ENCODE measurements at places on chromosomes 1 and 21.

GRCh38 chr21:46304955-46305354, 18.7 kb downstream of the C21orf58 start:
- no peak overlapping the region for H3K27ac ChIP-seq
- H3K27me3 ChIP-seq, result no peaks in the 10 kb centered on the region
- DNase-seq, result no peak
- H3K4me1 ChIP-seq, result no peaks in the 10 kb centered on the region
- peaks cover 28% of the 10 kb centered on the region for H3K36me3 ChIP-seq

DNA sequence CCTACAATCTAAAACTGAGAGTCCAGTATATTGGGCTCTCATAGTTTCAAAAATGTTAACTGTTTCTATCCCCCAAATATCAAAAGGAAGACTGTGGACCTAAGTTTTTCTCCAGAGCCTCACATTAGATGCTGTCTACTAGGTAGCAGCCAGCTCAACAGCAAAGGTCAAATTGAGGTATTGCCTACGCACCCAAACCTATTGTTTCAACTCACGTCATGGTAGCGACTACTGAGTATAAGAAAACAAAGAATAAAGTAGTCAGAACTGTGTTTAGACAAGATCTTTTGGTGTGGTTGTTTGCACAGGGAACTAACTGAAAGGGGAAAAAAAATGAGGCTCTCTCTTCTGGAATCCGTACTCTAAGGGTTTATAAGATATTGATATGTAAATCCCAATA, 173.2 kb downstream of the LBR start:
- no peak for DNase-seq
- no peaks in the 10 kb centered on the region for H3K4me1 ChIP-seq
- no peak overlapping the region for H3K27ac ChIP-seq
- no peaks in the 10 kb centered on the region for H3K36me3 ChIP-seq

GRCh38 chr1:2644591-2645101, 11.8 kb upstream of the MMEL1 start:
- H3K27me3 ChIP-seq, result no peaks in the 10 kb centered on the region
- no peak overlapping the region for H3K27ac ChIP-seq
- H3K4me3 ChIP-seq, result no peak overlapping the region
- no peaks in the 10 kb centered on the region for H3K36me3 ChIP-seq

GRCh38 chr1:58905628-58906221, 121.9 kb upstream of the JUN start:
- peaks cover 8% of the 10 kb centered on the region for H3K4me1 ChIP-seq
- H3K36me3 ChIP-seq, result no peaks in the 10 kb centered on the region
- H3K27me3 ChIP-seq, result peaks cover 55% of the 10 kb centered on the region

DNA sequence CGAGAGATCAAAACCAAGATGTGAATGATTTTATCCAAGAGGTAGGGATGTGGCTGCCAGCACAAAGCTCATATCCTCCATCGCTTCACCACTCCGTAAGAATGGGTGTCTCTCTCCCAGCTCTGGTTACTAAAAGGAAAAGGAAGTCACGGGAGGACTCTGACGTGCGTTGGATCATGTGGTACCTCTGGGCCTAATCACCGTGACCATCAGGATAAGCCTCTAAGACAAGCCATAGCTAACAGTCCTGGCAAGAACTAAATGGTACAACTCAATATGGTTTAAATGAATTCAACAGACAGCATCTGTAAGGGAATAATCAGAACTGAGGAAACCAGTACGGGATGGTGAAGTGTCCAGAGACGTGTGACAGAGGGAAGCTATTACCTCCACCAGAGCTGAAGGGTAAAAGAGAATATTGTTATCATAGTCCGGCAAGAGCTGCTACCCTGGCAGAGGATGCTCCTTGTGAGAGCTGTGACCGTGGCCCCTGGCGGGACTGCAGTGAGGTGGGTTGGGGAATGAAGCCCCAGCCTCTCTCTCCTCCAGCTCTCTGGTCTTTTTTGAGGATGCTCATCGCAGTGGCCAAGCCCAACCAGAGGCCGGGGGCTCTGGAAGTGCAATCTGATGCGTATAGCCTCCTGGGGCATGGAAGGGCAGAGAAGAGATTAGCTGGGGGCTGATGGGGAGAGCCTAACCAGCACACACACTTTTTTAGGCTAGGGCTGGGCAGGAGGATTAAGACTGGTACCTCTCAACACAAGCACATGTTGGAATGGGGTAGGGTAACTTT, 54.2 kb downstream of the KIAA1614 start:
- no peak for DNase-seq
- H3K36me3 ChIP-seq, result peaks cover 29% of the 10 kb centered on the region
- no peak overlapping the region for H3K27ac ChIP-seq
- no peaks in the 10 kb centered on the region for H3K4me1 ChIP-seq
- no peaks in the 10 kb centered on the region for H3K27me3 ChIP-seq
- H3K4me3 ChIP-seq, result no peak overlapping the region

- H3K27me3 ChIP-seq, result no peaks in the 10 kb centered on the region
- DNase-seq, result no peak
- H3K4me3 ChIP-seq, result no peak overlapping the region
- peaks cover 5% of the 10 kb centered on the region for H3K4me1 ChIP-seq
- H3K27ac ChIP-seq, result no peak overlapping the region
- peaks cover 16% of the 10 kb centered on the region for H3K36me3 ChIP-seq
Observed at GRCh38 chr21:14076143-14076806, 134.5 kb downstream of the LIPI start.

DNA sequence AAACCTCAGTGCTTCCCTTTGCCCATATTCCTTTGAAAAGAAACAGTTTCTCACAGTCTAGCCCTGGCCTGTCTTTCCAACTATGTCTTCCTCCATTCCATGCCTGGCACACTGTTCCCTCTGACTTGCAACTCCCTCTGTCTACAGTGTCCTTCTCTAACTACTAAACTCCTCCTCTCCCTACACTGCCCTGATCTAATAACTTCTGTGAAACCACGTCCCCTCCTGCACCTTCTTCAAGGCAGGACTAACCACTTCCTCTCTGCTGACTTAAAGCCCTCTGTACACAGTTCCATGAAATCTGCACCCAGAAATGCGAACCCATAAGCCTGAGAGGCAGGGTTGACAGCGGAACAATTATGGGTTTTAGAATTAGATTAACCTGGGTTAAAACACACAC, 62.2 kb upstream of the ATP1B1 start:
- no peak for DNase-seq
- no peaks in the 10 kb centered on the region for H3K27me3 ChIP-seq
- no peak overlapping the region for H3K4me3 ChIP-seq

GRCh38 chr1:100213141-100213540, 35.1 kb upstream of the LRRC39 start:
- H3K4me3 ChIP-seq, result no peak overlapping the region
- peaks cover 62% of the 10 kb centered on the region for H3K36me3 ChIP-seq
- peak; percentile 44 for DNase-seq
- H3K27me3 ChIP-seq, result no peaks in the 10 kb centered on the region

DNA sequence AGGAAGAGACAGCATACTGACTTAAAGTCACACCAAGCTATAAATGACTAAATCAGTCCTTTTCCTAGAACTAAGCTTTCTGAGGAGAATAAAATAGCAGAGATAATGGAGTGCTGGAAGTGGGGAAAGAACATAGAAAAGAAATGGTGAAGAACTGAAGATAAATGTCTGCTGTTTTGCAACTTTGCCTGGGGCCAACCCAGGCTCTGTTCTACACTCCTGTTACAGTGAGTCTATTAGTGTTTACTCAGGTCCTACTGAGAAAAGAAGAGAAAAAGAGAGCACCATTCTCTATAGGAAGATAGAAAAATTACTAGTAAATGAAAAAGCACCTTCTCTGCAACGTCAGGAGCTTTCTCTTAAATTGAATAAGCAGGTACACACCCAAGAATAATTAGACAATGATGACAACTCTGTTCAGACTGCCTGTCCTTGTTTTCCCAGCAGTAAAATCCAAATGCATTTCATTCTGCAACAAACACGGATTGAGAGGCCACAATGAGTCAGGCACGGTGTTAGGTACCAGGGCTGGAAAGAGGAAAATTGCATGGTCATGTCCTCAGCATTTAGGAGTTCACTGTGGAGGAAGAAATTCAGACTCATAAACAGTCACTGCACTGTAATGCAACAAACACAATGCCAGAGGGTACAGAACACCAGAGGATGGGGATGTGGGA, 139.4 kb upstream of the CAMK1G start:
- no peaks in the 10 kb centered on the region for H3K27me3 ChIP-seq
- no peak for DNase-seq
- no peak overlapping the region for H3K4me3 ChIP-seq
- H3K4me1 ChIP-seq, result no peaks in the 10 kb centered on the region
- H3K27ac ChIP-seq, result no peak overlapping the region
- H3K36me3 ChIP-seq, result no peaks in the 10 kb centered on the region

DNA sequence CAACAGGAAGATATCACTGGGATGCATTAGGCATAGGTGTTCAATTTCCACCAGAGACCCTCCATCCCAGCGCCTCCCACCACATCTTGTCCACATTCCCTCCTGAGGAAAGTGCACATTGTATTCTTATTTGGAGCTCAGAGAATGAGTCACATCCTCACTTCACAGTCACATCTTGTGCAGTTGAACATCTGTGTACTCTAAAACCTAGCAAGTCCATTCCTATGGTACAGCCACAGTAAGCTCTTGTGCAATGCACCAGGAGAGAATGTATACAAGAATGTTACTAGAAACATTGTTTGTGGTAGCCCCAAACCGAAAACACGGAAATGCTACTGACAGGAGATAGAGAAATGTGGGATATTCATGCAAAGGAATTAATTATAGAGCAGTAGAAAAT, 1.6 kb upstream of the KDF1 start:
- peaks cover 37% of the 10 kb centered on the region for H3K27me3 ChIP-seq
- H3K4me3 ChIP-seq, result no peak overlapping the region
- no peak for DNase-seq
- no peaks in the 10 kb centered on the region for H3K4me1 ChIP-seq
- no peaks in the 10 kb centered on the region for H3K36me3 ChIP-seq
- no peak overlapping the region for H3K27ac ChIP-seq

DNA sequence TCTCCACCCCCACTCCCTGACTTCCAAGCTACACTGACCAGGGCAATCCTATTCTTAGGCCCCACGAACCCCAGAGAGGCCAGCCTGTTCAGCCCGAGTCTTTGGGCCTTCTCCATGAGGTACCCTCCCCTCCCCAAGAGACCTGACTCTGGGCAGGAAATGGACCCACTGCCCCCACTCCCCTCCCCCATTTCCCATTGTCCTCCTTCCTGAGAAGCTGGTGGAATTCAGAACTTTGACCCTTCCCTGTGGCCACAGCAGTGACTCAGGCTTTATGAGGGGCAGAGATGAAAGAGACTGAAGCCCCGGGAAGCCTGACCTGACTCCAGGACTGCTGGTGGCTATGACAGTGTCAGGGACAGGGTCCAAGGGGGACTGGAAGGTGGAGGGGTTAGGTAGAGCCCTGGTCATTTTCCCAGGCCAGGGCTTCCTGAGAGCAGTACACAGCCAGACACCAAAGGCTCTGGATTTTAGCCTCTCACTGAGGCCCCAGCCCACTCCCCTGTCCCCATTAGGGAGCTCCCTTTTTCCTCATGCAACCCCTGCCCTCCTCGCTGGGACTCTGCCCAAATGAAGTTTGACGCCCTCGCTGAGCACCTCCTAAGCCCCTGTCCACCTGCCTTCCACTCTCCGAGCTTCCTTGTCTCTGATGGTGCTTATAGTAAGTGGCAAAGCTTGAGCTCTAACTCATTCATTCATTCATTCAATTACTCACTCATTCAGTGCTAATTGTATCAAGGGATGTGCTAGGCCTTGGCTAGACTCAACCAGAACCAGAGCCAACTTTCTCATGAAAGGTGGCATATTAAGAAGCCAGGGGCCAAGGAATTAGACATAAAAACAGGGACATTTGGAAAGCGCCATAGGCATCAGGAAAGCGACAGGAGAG, 3.0 kb downstream of the CRYBG2 start:
- no peaks in the 10 kb centered on the region for H3K36me3 ChIP-seq
- DNase-seq, result peak; percentile 83
- peak overlapping the region; percentile 59 for H3K4me3 ChIP-seq
- H3K27me3 ChIP-seq, result no peaks in the 10 kb centered on the region
- peak overlapping the region; percentile 89 for H3K27ac ChIP-seq

DNA sequence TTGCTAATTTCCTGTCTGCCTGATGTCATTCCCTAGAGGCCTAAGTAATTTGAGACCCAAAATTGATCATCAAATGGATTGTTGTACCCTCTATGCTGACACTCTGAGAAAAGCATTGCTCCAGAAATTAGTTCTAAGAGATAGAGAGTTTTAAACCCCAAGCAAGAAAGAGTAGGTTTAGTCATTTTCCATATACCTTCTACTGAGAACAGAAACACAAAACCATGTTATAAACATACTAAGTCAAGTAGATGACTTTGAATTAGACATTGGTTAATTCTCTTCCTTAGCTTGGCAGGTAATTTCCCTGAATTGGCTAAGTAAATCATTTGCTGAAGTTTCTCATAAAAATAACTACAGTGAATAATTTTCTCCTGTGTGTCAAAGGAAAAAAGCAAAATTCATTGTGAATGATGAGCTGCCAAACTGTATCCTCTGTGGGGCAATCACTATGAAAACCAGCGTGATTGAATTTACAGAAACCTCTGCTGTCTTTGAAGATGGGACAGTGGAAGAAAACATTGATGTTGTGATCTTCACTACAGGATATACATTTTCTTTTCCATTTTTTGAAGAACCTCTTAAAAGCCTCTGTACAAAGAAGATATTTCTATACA, 20.1 kb downstream of the FMO4 start:
- DNase-seq, result no peak
- H3K27me3 ChIP-seq, result no peaks in the 10 kb centered on the region
- no peaks in the 10 kb centered on the region for H3K36me3 ChIP-seq
- H3K4me1 ChIP-seq, result no peaks in the 10 kb centered on the region

DNA sequence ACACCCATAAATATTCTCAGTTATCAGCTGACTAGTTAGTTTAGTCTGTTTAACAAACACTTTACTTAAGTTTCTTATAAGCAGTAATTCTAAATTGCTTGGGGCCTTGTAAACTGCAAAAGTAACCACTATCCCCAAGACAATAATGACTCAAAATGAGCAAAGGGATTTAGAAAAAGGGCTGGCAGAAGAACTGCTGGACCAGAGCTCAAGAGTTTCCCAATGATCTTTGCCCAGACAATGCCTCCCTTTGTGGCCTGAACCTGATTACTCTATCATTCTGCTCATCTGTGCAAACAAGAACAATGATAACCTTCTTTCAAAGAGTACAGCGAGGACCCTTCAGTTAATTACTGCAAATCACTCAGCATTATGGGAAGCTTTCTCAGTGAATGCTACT, 123.5 kb downstream of the TIAM1 start:
- peaks cover 7% of the 10 kb centered on the region for H3K36me3 ChIP-seq
- no peak overlapping the region for H3K4me3 ChIP-seq
- no peaks in the 10 kb centered on the region for H3K27me3 ChIP-seq

DNA sequence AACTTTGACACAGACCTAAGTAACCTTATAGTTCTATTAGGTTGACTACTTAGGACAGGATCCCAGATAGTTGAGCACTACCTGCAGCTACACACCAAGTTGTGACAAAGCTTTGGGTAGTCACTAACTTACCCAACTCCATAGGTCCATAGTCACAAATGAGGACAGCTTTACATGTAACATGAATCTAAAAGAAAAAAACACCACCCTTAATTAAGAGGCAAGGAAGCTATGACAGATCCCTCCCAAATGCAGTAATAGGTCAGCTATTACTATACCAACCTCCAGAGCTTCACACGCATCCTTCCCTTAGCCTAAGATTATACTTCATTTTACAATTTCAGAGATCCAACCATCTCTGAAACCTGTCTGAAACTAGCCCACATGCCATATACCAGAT, 12.7 kb upstream of the RAB42 start:
- H3K27ac ChIP-seq, result no peak overlapping the region
- no peak for DNase-seq
- H3K36me3 ChIP-seq, result peaks cover 45% of the 10 kb centered on the region
